ENCODE measurements at places on chromosomes 2 and 18.

DNA sequence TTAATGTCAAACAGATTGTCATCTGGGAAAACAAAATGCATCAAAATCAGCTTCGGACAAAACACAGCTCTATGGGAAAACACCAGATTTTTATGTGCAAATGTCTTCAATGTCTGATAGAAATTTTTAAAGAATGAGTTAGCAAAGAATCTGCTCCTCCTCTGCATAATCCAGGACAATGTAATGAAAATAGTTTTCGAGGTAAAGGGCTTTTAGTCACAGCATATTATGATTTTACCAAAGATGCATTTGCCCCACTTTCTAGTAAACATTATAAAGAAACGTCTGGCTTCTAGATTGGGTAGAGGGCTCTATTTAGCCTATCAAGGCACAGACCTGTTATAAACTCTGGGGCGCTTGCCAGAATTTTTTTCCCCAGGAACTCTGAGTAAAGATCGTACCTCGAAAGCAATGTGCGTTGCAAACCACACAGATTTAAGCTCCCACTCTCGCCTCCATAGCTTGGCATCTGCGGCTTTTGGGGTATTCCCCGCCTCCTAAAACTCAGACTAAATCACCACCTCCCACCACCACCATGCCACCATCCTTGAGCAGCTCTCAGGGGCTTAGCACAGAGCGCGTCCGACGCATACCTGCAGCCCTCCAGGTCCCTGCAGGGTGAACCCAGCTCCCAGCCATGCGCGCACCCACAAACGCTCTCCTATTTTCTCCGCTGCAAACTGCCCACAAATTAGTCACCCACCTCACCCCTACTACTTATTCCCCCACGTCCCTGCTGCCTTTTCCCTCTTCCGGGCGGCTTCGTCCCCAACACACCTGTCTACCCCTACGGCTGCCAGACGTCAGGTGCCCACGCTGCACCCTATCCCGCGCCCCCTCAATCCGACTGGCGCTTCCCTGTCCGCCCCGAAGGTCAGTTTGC lies 829 bp downstream of the ACVR1C start:
- peak; percentile 12 for DNase-seq

GRCh38 chr2:195642027-195642678 lies 14.9 kb upstream of the SLC39A10 start:
- DNase-seq = no peak

DNA sequence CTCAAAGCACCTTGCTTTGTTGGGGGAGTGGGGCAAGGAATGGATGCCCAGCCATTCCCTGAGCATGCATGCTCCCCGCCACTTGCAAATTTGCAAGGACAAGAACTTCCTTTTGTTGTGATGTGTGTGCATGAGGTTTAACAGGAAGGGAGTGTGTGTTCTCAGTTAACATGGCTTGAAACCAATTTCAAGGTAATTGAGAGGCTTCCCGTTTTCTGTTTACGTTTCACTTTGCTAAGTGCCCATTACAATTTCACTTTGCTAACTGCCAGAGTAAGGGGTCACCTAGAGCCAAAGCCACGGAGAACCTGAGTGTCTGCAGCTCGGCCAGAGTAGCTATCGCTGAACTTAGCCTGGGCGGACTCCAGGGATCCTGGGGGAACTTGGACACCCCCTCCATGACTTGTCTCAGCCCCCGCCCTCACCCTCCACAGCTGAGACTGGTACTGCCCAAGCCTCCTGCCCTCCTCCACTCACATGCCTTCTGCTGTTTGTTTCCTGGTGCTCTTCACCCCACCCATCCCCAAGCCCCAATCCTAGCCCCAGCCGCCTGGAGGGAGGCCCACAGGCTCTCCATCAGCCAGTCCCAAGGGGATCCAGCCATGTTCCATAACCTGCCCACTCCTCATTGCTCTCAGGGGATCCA lies 53.6 kb upstream of the LAPTM4A start:
- no peak for DNase-seq

- DNase-seq = no peak
Measured at GRCh38 chr18:62209046-62209445, 22.0 kb downstream of the RELCH start.

GRCh38 chr2:158984604-158985135 lies 16.2 kb downstream of the TANC1 start:
- no peak for DNase-seq

GRCh38 chr18:9569178-9569577 lies 45.2 kb downstream of the PPP4R1 start:
- no peak for DNase-seq

GRCh38 chr18:22293417-22293816 lies 124.0 kb downstream of the GATA6 start:
- no peak for DNase-seq

- no peak for DNase-seq
Measured at GRCh38 chr2:136211701-136212100, 93.8 kb upstream of the CXCR4 start.

DNA sequence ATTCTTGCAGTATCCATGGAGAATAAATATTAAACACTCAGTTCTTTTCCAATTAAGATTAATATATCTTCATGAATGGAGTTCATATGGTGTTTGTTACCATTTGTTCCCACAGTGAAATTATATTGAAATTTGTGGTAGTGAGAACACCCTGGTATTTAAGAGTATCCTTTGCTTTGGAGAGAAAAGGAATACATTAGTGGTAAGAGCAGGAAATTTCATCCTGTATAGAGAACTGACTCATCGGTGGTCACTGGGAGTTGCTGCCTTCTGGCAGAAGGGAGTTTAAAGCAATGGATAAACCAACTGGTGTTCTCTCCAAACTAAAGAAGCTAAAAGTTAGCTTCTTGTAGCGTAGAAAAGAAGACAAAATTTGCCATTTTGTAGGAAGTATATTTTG lies 107.3 kb downstream of the MYO1B start:
- DNase-seq = peak; percentile 87

GRCh38 chr2:17894556-17894955 lies 16.1 kb downstream of the KCNS3 start:
- DNase-seq = no peak

DNA sequence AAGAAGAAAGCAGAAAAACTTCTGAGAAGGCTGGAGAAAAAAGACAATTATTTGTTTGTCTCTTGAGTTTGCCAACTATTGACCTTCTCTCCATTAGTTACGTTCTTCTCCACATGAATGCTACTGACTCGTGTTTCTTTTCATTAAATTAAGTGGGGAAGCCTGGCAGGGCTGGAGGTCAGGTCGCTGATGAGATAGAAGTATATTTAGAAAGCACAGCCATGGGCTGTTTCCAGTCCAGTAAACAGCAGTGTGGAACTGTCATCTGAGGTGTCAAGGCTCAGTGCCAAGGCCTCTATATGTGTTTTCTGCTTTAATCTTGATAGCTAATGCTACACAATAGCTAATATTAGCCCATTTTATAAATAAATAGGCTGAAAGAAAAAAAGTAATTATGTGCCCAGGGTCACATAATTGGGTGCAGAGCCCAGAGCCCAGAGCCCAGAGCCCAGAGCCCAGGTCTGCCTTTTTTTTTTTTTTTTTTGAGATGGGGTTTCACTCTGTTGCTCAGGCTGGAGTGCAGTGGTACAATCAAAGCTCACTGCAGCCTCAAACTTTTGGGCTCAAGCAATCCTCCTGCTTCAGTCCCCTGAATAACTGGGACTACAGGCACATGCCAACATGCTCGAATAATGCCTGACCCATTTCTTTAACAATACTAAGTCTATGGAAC lies 6.3 kb downstream of the MSGN1 start:
- no peak for DNase-seq

- DNase-seq = no peak
Measured at GRCh38 chr2:43131890-43132682, 94.3 kb downstream of the ZFP36L2 start.

DNA sequence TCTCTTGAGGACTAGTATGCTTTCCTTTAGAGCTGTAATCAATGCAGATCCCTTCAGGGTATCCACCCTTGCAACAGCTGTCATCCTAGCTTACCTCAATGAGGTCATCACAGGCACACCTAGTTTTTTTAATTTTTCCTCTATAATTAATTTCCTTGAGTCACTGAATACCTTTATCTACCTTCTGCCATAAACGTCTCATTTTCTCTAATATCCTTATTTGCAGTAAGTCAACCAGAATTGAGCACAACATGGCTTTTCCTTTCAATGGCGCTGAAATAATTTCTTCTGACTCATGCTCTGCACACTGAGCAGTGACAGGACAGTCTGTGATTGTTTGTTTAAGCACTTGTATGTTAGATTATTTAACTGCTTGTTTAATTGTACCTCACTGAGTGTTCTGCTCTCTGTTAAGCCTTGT lies 49.4 kb downstream of the ETAA1 start:
- peak; percentile 42 for DNase-seq

- peak; percentile 86 for DNase-seq
Measured at GRCh38 chr2:196249171-196249570, 77.8 kb upstream of the STK17B start.

- peak; percentile 70 for DNase-seq
Measured at GRCh38 chr2:241692448-241692847, 5.8 kb upstream of the DTYMK start.

DNA sequence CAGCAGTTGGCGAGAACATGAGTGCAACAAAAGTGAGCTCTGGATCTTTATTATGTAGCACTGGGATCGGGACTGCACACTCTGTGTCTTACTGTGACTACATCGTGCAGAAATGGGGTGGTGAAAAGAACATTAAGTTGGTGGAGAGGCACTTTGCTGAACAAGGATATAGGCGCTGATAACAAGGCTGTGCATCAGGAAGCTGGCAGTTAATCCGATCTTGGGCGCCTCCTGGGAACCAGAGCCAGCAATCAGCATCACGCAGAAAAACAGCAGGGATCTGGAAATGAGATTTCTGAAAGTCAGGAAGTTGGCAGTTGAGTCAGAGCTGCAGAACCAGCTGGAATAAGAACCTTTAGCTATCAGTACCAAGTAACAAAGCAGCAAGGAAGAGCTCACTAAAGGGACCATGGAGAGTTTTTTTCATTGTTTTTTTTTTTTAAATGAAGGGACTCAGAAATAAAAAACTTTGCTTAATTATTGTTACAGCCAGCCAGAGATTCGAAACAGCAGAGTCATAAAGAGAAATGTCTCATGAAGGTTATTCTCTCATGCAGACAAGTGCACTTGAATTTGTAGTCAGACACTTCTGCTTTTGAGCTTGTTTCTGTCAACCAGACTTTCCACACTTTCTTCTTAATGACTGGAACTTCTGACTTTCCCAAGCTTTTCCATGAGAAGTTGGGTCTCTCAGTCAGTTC lies 22.8 kb upstream of the MYO3B start:
- peak; percentile 55 for DNase-seq

- DNase-seq = peak; percentile 94
Measured at GRCh38 chr2:156341452-156342253, 9.1 kb upstream of the NR4A2 start.

DNA sequence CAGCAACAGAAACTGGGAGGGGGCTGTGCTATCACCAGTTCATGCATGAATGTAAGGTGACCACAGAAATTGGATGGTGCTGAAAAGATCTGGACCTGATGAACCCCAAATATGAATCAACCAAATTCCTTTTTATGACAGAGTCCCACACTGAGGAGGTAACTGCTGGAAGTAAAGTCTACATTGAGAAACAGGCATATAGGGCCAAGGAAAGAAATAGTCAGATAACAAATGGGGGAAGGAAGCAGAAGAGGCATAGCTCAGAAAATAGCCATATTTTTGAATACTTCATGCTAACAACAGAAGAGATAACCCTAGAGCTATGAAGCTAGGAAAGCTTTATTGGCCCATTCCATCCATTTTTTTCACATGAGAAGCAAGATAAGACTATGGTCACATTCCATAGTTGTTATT lies 25.8 kb downstream of the ZC3H6 start:
- peak; percentile 81 for DNase-seq

DNA sequence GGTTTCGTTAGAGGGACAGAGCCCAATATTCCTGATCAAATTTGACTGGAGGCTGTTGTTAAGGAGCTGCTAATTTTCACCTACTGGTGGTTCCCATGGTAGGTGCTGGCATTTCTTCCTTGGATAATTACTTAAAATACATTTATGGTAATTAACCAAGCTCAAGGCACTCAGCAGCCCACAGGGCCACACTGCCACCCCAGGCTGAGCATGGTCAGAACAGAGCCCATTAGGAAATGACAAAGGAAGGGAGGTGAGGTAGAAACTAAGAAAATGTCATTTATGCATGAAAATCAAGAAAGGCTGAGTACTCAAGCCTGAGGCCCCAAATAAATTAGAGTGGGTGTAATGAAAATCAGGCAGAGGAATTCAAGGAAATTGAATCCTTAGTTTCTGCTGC lies 510.2 kb upstream of the GYPC start:
- no peak for DNase-seq

- DNase-seq = no peak
Measured at GRCh38 chr2:176879426-176879995, 333.1 kb upstream of the HNRNPA3 start.

DNA sequence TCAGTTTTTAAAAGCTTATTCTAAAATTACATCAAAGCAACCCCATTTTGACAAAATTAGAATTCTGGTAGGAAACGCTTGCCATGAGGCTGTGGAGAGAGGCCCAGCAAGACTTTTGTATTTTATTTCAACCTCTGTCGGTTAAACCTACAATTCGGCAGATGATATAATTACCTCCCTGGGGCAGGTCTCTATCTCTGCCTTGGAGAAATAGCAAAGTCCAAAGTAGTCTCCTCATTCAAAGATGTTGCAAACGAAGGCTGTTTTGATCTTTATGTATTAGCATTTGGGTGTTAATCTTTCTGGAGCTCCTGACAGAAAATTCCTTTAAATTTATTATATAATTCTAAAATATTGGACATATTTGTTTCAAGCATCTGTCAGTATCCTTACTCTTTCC lies 35.6 kb downstream of the GALM start:
- DNase-seq = no peak

DNA sequence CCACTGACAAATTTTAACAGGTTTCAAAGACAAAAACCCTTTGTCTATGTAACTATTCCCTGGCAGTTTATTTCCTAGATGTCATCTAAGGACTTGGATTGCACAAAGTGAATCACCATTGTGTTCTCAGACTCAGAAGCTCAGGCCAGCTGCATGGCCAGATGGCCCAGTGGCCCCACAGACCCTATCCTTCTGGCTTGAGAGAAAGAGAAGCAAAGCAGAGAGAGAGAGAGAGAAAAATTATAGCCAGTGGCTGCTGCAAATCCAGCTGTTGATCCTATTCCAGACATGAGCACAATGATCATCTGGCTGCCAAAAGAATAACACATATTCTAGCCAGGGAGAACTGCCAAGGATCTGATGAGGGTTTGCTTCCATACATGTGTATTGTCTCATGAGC lies 25.8 kb downstream of the CTLA4 start:
- DNase-seq = no peak

- DNase-seq = no peak
Measured at GRCh38 chr18:3422905-3423304, 27.1 kb upstream of the TGIF1 start.

GRCh38 chr2:129610766-129611165 lies 368.7 kb upstream of the RAB6C start:
- DNase-seq = no peak

DNA sequence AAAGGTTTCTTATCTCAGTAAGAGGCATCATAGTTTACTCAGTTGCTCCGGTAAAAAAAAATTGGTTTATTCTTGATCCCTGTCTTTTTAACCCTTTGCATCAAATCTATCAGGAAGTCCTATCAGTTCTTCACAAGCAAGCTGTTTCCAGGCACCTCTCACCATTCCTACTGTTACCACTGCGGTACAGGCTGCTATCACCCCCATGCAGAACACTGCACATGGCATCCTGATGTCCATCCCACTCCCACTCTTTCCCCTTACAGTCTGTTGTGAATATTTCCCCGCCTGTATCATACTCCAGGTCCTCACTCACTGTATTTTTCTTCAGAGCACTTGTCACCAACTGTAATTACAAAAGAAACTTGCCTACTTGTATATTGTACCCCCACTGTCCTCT lies 5.3 kb upstream of the CNRIP1 start:
- no peak for DNase-seq

- no peak for DNase-seq
Measured at GRCh38 chr2:164224007-164224406, 397.3 kb downstream of the GRB14 start.
